ENCODE measurements at places on chromosomes 6 and 20.

DNA sequence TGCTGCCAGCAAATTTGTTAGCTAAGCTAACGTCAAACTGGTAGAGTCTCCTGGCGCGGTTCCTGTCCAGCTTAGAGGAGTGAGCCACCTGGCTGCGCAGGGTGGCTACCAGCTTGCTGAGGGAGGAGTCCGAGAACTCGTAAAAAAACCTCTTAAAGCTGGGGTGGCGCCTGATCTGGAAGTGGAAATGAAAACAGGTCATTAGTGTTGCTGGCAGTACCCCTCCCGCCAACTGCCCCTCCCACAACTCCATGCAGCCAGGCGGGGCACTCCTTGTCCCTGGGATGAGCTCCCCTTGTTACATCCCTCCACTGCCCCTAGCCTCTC is 17.3 kb downstream of the BNIP5 start:
- H3K27ac ChIP-seq, result no peak overlapping the region
- H3K36me3 ChIP-seq, result no peaks in the 10 kb centered on the region
- no peak overlapping the region for H3K4me3 ChIP-seq
- no peaks in the 10 kb centered on the region for H3K27me3 ChIP-seq
- no peak for DNase-seq

GRCh38 chr20:50312682-50313521 is 122.3 kb downstream of the CEBPB start:
- H3K36me3 ChIP-seq, result no peaks in the 10 kb centered on the region
- no peak overlapping the region for H3K4me3 ChIP-seq
- no peaks in the 10 kb centered on the region for H3K4me1 ChIP-seq
- peak; percentile 68 for DNase-seq
- H3K27ac ChIP-seq, result peak overlapping the region; percentile 53

- H3K27ac ChIP-seq, result no peak within 1 kb of the TSS
- H3K27me3 ChIP-seq, result peaks cover 87% of the 10 kb centered on the region
Measured at GRCh38 chr6:149963462-149964307, at the start of gene ULBP1. TSS of gene ULBP1 (plus strand) at chr6:149963943. CDS start at chr6:149964050, 107 bp downstream.

- DNase-seq, result no peak
- H3K36me3 ChIP-seq, result no peaks in the 10 kb centered on the region
- no peaks in the 10 kb centered on the region for H3K4me1 ChIP-seq
Measured at GRCh38 chr6:116508527-116508926, 2.9 kb upstream of the CALHM5 start.

GRCh38 chr6:11492464-11493290 is 44.9 kb upstream of the TMEM170B start:
- no peak overlapping the region for H3K4me3 ChIP-seq
- H3K27me3 ChIP-seq, result no peaks in the 10 kb centered on the region
- H3K27ac ChIP-seq, result no peak overlapping the region
- no peak for DNase-seq
- no peaks in the 10 kb centered on the region for H3K36me3 ChIP-seq

GRCh38 chr20:63519668-63520503 is 679 bp upstream of the PPDPF start:
- H3K36me3 ChIP-seq, result no peaks in the 10 kb centered on the region
- no peak for DNase-seq
- H3K27ac ChIP-seq, result peak overlapping the region; percentile 100
- no peaks in the 10 kb centered on the region for H3K27me3 ChIP-seq
- H3K4me1 ChIP-seq, result no peaks in the 10 kb centered on the region

DNA sequence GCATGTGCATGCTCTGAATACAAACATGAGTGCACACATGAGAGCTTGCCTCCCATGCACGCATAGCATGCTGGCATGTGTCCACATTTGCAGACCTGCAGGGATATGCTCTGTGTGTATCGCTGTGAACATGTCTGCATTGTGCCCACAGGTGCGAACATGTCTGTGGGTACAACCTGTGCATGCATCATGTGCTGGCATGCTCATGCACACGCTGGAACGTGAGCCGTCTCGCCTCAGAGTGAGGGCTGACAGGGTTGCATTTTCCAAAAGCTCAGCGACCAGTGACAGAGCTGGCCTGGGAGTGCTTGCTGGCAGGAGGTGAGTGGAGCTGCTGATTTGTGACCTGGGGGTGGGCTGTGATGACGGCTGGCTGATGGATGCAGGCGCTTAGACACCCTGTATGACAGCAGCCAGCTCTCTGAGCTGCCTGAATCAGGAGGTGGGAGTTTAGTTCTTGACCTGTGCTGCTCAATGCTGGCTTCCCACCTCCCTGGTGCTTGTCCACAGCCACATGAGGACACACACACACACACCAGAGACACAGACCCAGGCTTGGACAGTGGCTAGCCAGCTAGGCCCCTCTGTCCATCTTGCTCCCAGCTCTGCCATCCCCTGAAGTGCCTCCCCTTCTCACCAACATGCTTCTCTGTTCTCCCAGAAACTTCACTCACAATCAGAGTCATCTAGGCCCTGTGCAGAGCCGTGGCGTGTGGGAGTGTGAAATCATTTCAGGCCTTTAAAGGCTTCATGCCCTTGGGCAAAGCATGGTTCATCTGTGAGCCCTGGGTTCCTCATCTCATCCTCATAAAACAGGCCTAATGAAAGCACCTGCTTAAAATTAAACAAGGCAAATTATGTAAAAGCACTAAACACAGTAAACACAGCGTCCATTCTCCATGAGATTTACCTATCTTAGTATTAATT is 51.4 kb downstream of the CD40 start:
- H3K4me1 ChIP-seq, result no peaks in the 10 kb centered on the region
- H3K36me3 ChIP-seq, result no peaks in the 10 kb centered on the region
- no peak for DNase-seq
- H3K4me3 ChIP-seq, result no peak overlapping the region
- no peaks in the 10 kb centered on the region for H3K27me3 ChIP-seq

- H3K27me3 ChIP-seq, result no peaks in the 10 kb centered on the region
- no peak for DNase-seq
- no peak overlapping the region for H3K4me3 ChIP-seq
- H3K36me3 ChIP-seq, result no peaks in the 10 kb centered on the region
- no peak overlapping the region for H3K27ac ChIP-seq
Measured at GRCh38 chr6:127737009-127737486, 160.1 kb downstream of the C6orf58 start.

- H3K4me1 ChIP-seq, result peaks cover 12% of the 10 kb centered on the region
- no peak for DNase-seq
- no peaks in the 10 kb centered on the region for H3K36me3 ChIP-seq
- H3K27ac ChIP-seq, result peak overlapping the region; percentile 65
Measured at GRCh38 chr6:6008089-6008647, 1.4 kb upstream of the NRN1 start.

DNA sequence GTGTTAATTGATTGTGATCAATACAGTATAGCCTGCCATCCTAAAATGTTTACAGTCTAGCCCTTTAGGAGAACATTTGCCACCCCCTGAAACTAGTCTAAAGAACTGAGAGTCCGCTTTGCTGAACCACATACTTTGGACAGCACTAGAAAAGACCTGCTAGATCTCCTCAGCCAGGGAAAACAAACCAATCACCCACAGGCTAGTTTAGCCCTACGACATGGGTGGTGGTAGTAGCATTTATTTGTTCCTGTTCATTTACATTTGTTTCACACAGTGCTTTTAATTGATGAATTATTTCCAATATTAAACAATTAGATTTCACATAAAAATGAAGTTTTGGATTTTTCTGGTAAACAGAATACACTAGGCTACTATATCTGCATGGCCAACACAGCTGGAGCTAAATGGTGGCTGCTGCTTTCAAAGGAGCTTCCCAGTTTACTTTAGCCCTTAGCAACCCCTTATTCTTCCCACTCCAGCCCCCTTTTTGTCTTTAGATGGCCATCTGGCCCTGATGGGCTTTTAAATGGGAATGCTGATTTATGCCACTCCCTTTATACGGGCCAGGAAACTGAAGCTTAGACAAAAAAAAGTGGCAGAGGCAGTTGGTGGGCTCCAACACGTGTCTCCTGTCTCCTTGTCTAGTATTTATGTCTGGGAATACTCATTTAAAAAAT is 72.4 kb downstream of the ADGRG6 start:
- H3K4me1 ChIP-seq, result peaks cover 51% of the 10 kb centered on the region
- H3K27me3 ChIP-seq, result no peaks in the 10 kb centered on the region
- H3K27ac ChIP-seq, result no peak overlapping the region
- DNase-seq, result no peak
- H3K36me3 ChIP-seq, result no peaks in the 10 kb centered on the region
- no peak overlapping the region for H3K4me3 ChIP-seq

- H3K27ac ChIP-seq, result no peak overlapping the region
- no peaks in the 10 kb centered on the region for H3K4me1 ChIP-seq
- H3K36me3 ChIP-seq, result no peaks in the 10 kb centered on the region
- DNase-seq, result no peak
- H3K4me3 ChIP-seq, result no peak overlapping the region
Measured at GRCh38 chr6:134550604-134551003, 232.7 kb upstream of the SGK1 start.

DNA sequence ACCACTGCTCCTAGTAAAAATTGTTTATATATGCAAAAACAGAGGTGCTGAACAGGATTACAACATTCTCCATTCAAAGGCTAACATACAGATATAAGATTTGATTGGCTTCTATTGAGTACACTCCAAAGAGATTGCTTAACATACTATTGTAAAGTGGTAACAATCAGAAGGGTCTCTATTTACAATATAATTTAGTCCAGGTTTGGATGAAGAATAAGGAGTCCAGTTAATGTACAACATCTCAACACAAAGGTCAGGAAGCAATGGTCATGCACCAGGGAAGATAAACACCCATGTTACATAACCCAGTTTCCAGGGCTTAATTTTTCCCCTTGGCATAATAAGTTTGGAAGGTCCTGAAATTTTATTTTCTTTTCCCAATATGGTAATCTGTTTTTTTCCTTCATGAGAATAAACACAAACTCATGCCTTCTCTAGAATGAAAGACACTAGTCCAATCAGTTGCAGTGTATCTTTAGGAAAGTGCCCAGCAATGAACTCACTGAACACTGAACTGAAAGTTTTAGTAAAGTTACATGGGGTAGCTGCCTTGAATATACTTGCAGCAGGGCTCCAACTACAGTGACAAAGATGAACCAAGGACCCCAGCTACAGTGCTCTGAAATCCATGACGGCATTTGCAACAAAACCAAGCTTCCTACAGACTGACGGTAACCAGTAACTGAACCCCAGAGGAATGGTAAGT is 255.3 kb upstream of the GJE1 start:
- no peaks in the 10 kb centered on the region for H3K27me3 ChIP-seq
- H3K4me3 ChIP-seq, result no peak overlapping the region
- no peak overlapping the region for H3K27ac ChIP-seq

GRCh38 chr6:160963651-160964050 is 27.9 kb upstream of the MAP3K4 start:
- H3K4me3 ChIP-seq, result no peak overlapping the region
- H3K27me3 ChIP-seq, result no peaks in the 10 kb centered on the region
- no peaks in the 10 kb centered on the region for H3K4me1 ChIP-seq
- no peak for DNase-seq
- H3K27ac ChIP-seq, result peak overlapping the region; percentile 65
- no peaks in the 10 kb centered on the region for H3K36me3 ChIP-seq

GRCh38 chr6:127188744-127189143 is 70.3 kb downstream of the RSPO3 start:
- H3K4me3 ChIP-seq, result no peak overlapping the region
- DNase-seq, result no peak
- no peaks in the 10 kb centered on the region for H3K36me3 ChIP-seq
- H3K27ac ChIP-seq, result no peak overlapping the region
- no peaks in the 10 kb centered on the region for H3K4me1 ChIP-seq
